Naive B cell (primary cell): ENCODE measurements at places on chromosomes 5 and 9. TPM values are rescaled to one million over a fixed set of nuclear protein-coding genes. Genes with fewer than 3 reads are reported as not detected.

DNA sequence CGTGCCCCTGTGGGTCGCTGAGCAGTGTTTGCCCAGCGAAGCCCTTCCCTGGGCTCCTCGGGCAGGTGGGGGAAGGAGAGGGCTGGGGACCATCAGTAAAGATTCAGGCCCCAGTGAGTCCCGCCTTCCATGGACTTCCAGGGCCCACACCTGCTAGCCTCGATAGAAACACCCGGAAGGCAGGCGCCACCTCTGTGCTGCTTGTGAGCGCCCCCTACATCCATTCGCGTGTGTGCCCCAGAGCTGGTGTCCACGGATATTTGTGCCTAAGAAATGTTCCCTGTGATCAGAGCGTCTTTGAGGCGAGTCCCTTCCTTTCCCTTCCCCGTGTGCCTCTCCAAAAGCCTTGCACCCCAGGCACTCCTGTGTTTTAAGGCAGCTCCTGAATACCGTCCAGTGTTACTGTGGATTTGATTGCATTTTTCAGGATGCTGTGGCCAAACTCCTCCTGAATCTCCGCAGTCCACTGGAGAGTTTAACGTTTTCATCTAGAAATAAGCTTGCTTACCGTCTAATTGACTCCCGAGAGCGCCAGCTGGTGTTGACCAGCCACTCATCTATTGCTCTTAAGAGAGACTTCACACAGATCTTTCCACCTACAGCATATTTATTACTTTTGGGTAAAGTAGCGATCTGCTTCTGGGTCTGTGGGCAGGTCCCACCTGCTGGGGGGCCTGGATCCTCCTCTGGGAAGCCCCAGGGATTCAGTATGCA, 101.4 kb downstream of the COL5A1 start:
- no peak for DNase-seq

DNA sequence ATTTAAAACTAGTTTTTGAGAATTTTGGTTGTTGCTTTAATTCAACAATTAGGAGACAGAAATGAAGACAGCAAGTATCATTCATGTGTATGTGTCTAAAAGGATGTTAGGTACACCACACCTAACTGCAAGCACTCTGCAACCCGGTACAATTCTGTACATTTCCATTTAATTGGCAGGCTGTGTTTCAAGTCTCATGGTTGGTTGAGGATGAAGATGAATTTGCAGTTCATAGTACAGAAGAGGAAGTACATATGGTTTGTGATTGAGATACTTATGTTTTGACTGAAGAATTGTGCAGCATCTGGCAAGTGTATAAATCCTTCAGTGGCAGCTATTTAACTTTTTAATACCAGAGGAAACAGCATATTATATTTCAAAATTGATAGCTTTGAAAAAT, 628.7 kb upstream of the ZNF608 start:
- DNase-seq = no peak

DNA sequence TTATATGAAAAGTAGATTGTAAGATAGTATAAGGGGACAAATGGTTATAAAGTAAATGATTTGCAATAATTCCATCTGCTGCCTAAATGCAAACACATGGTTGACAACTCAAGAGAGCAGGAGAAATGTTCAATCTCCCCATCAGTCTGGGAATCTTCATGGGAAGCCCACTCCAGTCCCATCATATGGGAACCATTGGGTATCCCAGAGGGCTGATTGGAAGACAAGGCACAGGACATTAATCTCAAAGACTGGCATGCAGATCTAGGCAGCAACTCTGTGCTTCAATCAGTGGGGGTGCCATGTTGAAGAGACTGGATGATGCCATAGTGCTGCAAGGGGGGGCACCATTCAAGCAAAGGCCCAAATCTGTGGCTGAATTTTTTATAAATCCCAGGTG, 193.1 kb upstream of the PDE4D start:
- DNase-seq = no peak

DNA sequence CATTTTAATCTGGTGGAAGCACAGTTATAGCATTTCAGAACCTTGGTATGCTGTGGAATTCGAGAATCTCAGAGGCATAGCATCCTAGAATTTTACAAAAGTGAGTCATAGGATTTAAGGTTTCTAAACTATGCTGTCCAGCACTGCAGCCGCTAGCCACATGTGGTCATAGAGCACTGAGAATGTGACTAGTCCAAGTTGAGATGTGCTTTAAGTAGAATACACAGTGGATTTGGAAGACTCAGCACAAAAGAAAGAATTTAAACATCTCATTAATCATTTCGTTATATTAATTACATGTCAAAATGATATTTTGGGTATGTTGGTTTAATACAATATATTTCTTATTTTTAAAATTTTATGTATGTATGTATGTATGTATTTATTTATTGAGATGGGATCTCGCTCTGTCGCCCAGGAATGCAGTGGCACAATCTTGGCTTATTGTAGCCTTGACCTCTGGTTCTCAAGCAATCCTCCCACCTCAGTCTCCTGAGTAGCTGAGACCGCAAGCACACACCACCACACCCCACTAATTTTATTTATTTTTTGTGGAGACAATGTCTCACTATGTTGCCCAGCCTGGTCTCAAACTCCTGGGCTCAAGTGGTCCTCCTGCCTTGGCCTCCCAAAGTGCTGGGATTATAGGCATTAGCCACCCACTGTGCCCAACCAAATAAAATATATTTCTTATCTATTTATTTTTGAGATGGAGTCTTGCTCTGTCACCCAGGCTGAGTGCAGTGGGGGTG, 20.4 kb upstream of the RPS14 start:
- DNase-seq = no peak

The PCSK5 gene
- not detected for polyA plus RNA-seq
